ENCODE measurements at places on chromosomes 2 and 18. TPM values are rescaled to one million over a fixed set of nuclear protein-coding genes. Genes with fewer than 3 reads are reported as not detected.

The NGEF gene
- not detected for polyA plus RNA-seq

The ZBTB7C gene
- polyA plus RNA-seq, result not detected

DNA sequence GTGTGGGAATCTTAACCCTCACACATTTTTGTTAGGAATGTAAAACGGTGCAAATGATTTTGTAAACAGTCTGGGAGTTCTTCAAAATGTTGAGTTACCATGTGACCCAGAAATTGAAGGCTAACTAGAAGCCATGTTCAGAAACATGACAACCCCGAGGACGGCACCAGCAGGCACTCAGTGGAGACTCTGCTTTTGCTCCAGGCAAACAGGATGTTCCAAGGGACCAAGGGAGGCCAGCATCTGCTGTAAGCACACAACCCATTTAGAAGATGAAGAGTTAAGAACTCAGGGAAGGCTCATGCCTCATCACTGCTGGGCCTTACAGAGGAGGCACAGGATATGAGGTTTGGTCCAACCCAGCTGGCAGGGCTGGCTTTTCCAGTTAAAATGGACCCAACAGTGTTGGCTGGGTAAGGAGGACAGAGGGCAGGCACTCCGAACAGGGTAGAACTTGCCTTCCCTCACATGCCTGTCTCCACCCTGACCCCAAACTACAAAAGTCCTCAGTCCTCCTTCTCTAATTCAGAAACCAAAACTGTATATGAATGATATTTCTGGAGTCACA, 23.6 kb downstream of the PARD6G start:
- H3K4me1 ChIP-seq, result no peaks in the 10 kb centered on the region
- H3K4me3 ChIP-seq, result no peak overlapping the region
- no peaks in the 10 kb centered on the region for H3K27me3 ChIP-seq

DNA sequence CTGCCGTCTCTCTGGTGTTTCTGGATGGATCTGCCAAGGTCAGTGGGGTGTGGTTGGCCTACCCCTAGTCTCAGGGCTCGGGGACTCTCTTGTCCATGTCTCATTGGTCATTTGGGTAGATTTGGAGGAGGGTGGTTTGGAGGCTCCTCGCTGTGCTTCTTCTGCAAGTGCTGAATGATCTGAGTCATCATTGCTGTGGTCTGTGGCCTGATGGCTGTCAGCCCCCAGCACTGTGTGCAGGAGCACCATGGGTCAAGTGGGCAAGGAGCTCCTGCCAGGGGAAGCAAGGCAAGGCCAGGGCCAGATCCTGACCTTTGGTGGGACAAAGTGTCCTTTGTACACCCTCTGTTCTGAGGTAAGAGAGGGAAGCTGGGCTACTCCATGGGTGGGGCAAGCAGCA, 221.8 kb downstream of the FHOD3 start:
- no peak for DNase-seq
- no peaks in the 10 kb centered on the region for H3K27me3 ChIP-seq
- H3K4me3 ChIP-seq, result no peak overlapping the region
- no peaks in the 10 kb centered on the region for H3K4me1 ChIP-seq
- H3K36me3 ChIP-seq, result no peaks in the 10 kb centered on the region
- H3K27ac ChIP-seq, result no peak overlapping the region

- H3K27me3 ChIP-seq, result no peaks in the 10 kb centered on the region
- no peaks in the 10 kb centered on the region for H3K36me3 ChIP-seq
Measured at GRCh38 chr2:177264209-177264692, 276 bp downstream of the NFE2L2 start.

GRCh38 chr2:169286624-169287231, 75.6 kb downstream of the LRP2 start:
- no peak overlapping the region for H3K27ac ChIP-seq
- no peak for DNase-seq
- H3K4me1 ChIP-seq, result no peaks in the 10 kb centered on the region
- H3K4me3 ChIP-seq, result no peak overlapping the region
- H3K36me3 ChIP-seq, result no peaks in the 10 kb centered on the region
- no peaks in the 10 kb centered on the region for H3K27me3 ChIP-seq

The TFCP2L1 gene
- polyA plus RNA-seq, result 0.03 TPM

DNA sequence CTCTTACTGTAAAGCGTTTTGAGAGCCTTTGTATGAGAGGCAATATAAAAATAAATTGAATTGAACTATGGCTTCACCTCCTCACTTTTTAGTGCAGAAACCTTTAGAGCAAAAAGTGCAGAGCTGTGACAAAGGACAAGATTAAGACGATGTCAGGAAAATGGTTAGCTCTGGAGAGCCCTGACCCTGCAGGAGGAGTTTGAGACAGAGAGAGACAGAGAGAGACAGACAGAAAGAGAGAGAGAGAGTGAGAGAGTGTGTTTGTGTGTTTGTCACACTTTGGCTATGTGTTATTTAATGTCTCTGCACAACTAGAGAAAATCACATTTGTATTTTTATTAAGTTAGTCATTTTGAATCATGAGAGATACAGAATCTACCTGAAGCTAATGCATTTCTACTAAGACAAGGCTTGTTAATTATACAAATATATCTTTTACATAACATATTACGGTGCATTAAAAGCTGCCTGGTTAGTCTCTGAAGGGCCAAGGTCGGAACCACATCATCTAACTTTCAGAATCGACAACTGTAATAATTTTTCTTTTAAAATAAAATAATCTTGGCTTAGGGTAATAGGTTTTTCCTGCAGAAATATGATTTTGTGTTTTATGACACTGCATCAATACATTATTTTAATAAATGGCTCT, 423.5 kb upstream of the ZEB2 start:
- H3K36me3 ChIP-seq, result no peaks in the 10 kb centered on the region
- H3K27ac ChIP-seq, result no peak overlapping the region
- H3K4me1 ChIP-seq, result no peaks in the 10 kb centered on the region
- H3K27me3 ChIP-seq, result no peaks in the 10 kb centered on the region
